NCI-H1048 (cell line): ENCODE measurements at places on chromosomes 5 and 9.
A peak's percentile ranks its signal among the peaks of the same experiment; 100 is the strongest.

- DNase-seq = no peak
These were observed 12.6 kb downstream of the CRB2 start for GRCh38 chr9:123368536-123369153.

GRCh38 chr9:71295928-71296327 lies 174.5 kb upstream of the TRPM3 start:
- no peak for DNase-seq

- no peak for DNase-seq
These were observed 26.2 kb upstream of the TCF7 start for GRCh38 chr5:134088291-134088690.

DNA sequence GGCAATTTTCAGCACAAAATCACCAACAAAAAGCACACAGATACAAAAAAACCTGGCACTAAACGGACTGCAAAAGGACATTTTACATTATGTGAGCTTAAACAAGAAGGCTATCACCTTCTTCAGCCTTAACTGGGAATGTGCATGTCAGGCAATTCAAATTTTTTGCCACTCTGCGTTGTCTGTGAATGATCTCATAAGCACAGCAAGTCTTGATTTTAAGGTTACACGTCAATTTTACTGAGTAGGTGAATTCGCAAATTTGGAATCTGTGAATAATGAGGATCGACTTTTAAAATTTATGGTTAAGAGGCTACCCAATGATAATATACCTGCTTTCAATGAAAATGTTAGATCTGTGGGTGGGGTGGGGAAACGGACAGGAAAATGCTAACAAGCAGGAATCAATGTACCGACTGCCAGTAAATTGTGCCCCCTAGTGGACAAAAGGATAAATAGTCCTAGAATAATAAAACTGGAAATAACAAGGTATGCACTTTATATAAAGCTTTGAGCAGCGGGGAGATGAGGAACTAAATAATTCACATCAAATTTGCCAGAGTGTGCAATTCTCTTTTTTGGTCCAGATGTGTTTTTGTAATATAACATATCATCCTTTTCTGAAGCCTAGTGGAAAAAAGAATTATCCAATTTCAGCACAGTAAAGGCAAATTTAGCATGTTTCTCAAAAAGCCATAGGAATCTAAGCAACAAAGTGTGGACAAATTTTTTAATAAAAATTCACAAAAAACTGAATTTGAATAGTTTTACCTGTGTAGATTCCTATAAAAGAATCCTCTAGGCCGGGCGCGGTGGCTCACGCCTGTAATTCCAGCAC lies 20.5 kb downstream of the EQTN start:
- peak; percentile 37 for DNase-seq

GRCh38 chr9:91071184-91071990 lies 269.8 kb downstream of the SYK start:
- DNase-seq = no peak

- no peak for DNase-seq
These were observed 61.3 kb upstream of the EPB41L4B start for GRCh38 chr9:109382182-109382581.

DNA sequence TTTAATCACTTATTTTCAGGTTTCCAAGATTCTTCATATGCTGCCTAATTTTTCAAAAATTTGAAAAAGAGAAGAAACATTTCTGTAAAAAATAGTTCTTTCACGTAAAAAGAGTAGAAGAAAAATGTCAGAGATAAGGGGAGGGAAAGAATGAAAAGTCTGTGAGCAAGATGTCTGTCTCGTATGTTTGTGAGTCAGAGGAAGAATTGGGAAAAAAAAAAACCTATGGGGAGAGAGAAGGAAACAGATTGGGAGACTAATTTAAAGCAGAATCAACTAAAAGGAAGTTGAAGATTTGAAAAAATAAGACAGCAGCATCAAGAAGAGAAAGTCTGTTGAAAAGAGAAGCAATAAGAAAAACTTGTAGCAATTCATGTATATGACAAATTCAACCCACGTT lies 456.3 kb downstream of the HINT1 start:
- DNase-seq = no peak

DNA sequence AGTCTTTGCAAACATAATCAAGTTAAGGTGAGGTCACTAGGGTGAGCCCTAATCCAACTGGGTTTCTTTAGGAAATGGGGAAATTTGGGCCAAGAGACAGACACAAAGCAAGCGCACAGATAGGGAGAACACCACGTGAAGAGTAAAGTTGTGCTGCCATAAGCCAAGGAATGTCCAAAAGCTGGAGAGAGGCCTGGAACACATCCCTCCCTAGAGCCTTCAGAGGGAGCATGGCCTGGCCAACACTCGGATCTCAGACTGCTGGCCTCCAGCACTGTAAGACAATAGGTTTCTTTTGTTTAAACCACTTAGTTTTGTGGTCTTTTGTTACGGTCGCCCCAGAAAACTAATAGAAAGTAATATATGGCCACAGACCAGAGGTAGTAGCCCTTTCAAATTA lies 8.1 kb upstream of the ROR2 start:
- DNase-seq = no peak

- DNase-seq = no peak
These were observed 29.1 kb upstream of the ZFAND5 start for GRCh38 chr9:72394066-72394465.

GRCh38 chr5:169817031-169817430 lies 163.3 kb downstream of the INSYN2B start:
- no peak for DNase-seq

GRCh38 chr9:136244122-136244968 lies 1.3 kb downstream of the QSOX2 start:
- no peak for DNase-seq

- no peak for DNase-seq
These were observed 239.3 kb upstream of the GRIN3A start for GRCh38 chr9:101977614-101978210.

- no peak for DNase-seq
These were observed 166.4 kb upstream of the MVB12B start for GRCh38 chr9:126160067-126160853.

DNA sequence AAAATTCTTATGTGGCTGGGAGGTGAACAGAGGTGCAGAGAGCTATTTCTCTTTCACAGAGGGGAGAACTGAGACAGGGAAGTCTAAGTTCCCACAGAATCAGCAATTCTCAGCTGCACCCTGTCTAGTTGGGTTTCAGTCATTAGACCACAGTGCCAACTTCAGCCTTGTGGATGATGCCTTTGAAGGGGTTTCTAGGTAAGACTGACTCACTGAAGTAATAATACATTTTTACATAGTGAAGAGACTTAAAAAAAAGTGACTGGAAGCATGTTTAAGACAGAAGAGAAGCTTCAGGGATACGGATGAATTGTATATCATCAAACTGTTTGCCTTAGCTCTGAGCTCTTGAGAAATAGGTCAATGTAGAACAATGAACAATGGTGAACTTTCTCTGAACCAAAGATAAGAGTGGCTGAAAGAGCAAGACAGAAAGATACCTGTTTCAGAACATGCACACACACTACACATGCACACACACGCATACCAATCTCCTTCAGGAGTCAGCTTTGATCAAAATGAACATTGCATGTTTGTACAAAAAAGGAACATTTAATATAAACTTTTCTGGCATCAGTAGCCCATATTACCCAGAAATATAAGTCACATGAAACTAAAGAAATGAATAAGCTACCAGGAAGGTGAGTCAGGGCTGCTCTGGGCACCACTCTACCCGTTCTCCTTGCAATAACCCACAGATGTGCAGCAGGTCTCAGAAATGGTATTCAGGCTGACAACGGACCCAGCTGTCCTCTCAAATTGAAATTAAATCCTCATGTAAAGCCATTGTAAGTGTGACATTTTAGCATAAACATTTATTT lies 12.6 kb upstream of the FYB1 start:
- DNase-seq = no peak

GRCh38 chr9:35107297-35108290 lies 4.7 kb upstream of the STOML2 start:
- no peak for DNase-seq

DNA sequence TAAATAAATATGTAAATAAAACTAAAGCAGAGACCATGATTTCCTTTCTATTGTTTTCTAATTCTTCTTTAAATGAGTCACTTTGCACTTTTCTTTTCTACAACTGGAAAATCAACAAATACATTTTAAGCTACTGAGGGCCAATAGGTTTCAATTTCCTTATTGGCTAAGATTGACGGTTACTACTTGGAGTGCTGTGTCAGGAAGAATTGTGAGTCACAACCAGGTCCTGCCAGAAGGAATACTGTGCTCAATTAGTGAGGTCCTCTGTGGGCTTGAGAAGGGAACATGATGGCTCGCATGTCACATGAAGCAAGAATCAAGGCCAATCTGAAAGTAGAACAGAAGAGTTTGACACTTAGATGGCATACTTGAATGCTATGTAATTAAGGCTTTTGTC lies 110.8 kb downstream of the HMHB1 start:
- DNase-seq = no peak
